ENCODE measurements at places on chromosomes 2 and 18.

- DNase-seq = no peak
Observed at GRCh38 chr2:236755278-236755840, 185.7 kb downstream of the ACKR3 start.

DNA sequence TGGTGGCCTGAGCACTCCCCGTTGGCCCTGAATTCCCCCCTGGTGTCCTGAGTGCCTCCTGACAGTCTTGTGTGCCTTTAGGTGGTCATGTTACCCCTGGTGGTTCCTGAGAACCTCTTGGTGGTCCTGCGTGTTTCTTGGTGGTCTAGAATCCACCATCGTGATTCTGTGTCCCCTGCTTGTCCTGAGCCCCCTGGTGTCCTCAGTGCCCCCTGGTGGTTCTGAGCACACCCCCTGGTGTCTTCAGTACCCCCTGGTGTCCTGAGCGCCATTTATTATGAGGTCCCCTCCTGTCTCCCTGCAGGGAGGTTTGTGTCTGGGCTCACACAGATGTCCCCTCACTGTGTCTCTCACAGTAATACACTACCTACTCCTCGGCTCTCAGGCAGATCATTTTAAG is 61.3 kb upstream of the MAL start:
- no peak for DNase-seq

GRCh38 chr18:63142594-63143225 is 176.9 kb downstream of the BCL2 start:
- no peak for DNase-seq

DNA sequence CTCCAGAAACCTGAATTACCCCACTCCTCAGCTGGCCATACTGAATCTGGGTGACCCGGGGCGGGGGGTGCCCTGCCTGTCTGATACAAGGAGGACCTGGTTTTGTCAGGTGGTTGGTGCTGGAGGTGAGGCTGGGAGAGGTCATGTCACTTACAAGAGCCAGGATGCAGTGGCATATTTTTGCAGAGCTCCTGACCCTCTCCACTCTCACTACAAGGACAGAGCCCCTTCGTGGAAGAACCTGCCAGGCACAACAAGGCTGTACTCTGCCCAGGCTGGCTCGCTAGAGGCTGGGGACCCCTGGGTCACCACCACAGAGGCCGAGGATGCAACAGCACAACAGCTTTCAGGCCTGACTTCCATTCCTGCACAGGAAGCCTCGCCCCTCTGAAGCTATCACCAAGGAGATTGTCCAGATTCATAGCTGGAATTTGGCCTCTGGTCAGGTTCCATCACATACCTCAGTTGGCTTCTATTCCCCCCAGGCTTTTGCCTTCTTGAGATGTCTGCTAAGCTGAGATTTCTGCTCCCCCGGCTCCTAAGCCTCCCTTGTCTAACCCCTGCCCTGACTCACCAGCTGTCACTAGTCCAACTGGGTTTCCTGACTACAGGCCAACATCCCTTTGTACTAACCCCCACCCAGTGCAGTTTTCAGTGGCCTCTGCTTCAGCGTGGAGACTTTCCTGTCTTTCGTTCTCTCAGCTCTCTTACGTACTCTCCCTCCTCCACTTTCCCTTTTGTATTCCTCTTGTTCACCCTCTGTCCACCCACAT is 132.5 kb upstream of the EPAS1 start:
- no peak for DNase-seq

GRCh38 chr2:121736140-121736461 is 574 bp downstream of the NIFK start:
- no peak for DNase-seq
